ENCODE measurements at places on chromosomes 12 and 14.

GRCh38 chr14:24964591-24964990 lies 85.4 kb downstream of the STXBP6 start:
- DNase-seq: no peak
- peaks cover 4% of the 10 kb centered on the region for H3K4me1 ChIP-seq
- no peaks in the 10 kb centered on the region for H3K27me3 ChIP-seq
- no peaks in the 10 kb centered on the region for H3K36me3 ChIP-seq
- no peak overlapping the region for H3K27ac ChIP-seq

DNA sequence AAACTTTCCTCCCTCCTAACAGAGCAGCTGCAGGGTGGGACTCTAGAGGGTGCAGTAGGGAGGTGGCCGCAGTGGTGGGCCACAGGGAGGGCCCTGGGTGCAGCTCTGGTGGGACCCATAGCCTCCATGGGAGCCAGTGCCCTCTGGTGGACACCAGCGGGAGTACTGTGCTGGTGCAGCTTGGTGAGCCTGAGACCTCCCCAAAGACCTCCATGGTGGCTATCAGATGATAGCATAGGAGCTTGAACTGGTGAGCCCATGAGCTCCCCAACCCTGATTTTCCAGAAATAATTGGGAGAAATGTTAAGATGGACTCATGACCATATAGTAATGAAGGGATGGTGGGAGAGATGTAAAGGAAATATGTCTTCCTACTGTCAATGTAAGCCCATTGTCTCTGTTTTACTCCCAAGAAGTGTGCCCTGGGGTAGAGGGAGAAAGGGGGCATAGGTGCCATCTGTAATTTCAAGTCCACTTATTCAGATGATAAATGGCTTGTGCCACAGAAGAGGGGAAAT lies 98.7 kb downstream of the GAS2L3 start:
- H3K4me1 ChIP-seq: no peaks in the 10 kb centered on the region
- H3K4me3 ChIP-seq: no peak overlapping the region
- H3K27ac ChIP-seq: no peak overlapping the region
- H3K36me3 ChIP-seq: no peaks in the 10 kb centered on the region
- DNase-seq: no peak

DNA sequence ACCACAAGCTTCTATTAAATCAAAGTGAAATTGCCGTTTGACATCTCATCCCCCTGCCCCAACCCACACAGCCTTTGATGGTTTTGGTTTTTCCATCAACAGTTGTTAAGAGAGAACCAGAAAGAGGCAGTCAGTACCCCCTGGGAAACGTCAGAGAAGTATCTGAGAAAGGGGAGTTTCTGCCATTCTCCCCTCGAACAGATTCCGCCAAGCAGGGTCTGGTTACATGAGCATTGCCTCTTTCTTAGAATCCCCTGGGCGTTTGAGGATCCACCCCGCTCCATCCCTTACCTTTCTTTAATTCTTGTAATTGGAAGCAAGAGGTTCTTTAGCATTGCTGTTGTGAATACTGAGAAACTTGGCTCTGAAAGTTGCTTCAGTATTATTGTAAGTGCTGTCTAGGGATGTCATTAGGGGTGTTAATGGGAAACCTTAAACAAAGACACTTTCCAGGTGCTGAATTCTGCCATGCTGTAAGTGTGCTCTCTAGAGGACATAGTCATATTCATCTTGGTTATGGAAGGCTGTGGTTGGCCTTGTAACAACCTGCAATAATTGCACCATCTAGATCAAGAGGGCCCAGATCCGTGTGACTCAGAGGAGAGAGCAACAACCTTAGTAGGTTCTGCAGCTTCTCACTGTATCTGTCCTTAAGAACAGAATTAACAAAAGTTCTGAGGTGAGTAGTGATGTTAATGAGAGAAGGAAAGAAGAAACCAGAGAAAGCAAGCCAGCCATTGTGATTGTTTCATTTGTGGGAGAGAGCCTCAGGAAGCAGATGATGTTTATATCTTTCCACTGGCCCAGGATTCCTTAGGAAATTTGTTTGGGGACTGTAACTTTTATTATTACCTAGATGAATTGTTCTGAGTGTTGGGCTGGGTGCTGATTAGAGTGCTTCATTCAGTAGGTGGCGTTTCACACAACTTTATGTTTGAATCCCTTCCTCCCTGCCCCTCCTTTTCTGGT lies 9.0 kb downstream of the TMBIM6 start:
- H3K36me3 ChIP-seq: peaks cover 8% of the 10 kb centered on the region
- H3K4me1 ChIP-seq: peaks cover 11% of the 10 kb centered on the region
- peak overlapping the region; percentile 33 for H3K4me3 ChIP-seq
- no peak overlapping the region for H3K27ac ChIP-seq

- DNase-seq: no peak
- peaks cover 10% of the 10 kb centered on the region for H3K27me3 ChIP-seq
- H3K4me1 ChIP-seq: no peaks in the 10 kb centered on the region
These were observed 42.7 kb upstream of the GPR132 start for GRCh38 chr14:105107781-105108515.
